ENCODE measurements at places on chromosomes 13 and 19.

DNA sequence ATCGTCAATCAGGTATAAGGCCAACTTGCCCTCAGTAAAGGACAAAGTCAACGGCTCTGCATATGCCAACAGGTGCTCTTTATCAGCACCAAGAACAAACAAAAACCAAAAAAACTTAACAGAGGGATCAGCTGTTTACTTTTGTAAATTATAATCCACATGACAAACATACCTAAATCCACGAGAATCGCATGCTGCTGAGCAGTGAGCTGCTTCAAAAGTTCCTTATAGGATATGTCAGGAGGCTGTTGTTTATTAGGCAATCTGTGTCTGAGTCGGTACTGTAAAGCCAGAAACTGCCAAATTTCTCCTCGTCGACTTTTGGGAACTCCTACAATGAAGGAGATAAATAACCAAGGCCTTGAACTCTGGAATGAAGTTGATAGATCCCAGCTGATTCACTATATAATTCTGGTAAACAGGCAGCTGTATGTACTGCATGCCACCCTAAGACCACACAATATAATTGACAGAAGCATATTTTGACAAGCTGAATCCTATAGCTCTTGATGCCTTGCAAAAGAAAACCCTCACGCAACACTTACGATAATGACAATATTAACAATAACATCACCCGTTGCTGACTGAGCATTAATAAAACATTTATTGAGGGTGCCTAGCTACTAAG, 179.8 kb downstream of the TBC1D4 start:
- no peak for DNase-seq

GRCh38 chr13:80168089-80168850, 172.7 kb downstream of the SPRY2 start:
- peak; percentile 3 for DNase-seq

GRCh38 chr19:30254158-30254557, 118.0 kb upstream of the ZNF536 start:
- DNase-seq, result no peak

GRCh38 chr19:19098703-19099632, 35.2 kb downstream of the SLC25A42 start:
- DNase-seq, result no peak

DNA sequence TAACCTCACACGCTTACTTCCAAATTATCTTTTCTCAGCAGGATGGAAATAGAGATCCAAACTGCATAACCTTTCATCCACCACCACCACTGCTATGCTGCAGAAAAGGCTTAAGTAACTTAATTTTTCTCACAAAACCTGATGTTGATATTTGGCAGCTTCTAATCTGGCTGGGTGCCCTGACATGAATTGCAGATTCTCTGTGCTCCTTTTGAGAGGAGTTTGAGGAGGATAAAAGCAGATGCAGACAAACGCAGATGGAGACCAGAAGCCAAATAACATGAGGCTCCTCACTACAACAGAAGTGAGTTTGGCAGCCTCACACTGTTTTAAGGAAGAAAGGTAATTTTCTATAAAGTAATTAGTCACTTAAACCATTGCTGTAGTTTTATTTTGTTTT, 646.2 kb upstream of the ATXN8OS start:
- no peak for DNase-seq

GRCh38 chr13:37695200-37695599, 96.6 kb upstream of the POSTN start:
- no peak for DNase-seq

GRCh38 chr13:109671919-109672318, 114.5 kb downstream of the IRS2 start:
- no peak for DNase-seq

DNA sequence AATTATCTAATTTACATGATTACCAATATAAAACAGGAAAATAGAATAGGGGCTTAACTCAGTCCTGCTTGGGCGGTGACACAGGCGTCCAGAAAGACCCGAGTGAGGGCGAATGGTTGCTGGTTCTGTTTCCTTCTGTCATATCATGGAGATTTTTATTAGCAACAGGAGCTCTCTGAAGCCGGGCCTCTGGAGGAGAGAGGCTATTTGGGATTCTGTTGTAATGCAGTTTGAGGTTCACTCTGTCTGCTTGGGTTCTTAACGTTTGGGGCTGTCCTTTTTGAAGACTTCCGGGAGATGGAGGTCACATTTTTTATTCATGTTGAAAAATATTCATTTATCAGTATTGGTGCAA, 115.7 kb upstream of the ZNF536 start:
- DNase-seq, result no peak
